ENCODE measurements at places on chromosomes 16 and 17. TPM values are rescaled to one million over a fixed set of nuclear protein-coding genes. Genes with fewer than 3 reads are reported as not detected.

Gene PPL
- total RNA-seq = 35.3 TPM

Gene ABCA9
- 35.7 TPM for total RNA-seq

Gene TMEM92
- not detected for total RNA-seq

Gene CDH1
- total RNA-seq = not detected

Gene KRTAP9-4
- not detected for total RNA-seq

Gene MSI2
- total RNA-seq = 19.5 TPM

Gene KRTAP1-5
- not detected for total RNA-seq

Gene ZSWIM7
- 14.1 TPM for total RNA-seq

Gene MYLK3
- total RNA-seq = 0.14 TPM

Gene MGAT5B
- total RNA-seq = 0.27 TPM

Gene MYH8
- total RNA-seq = not detected

Gene CSH1
- not detected for total RNA-seq
